Activated naive CD8-positive, alpha-beta T cell treated with anti-CD3 and anti-CD28 coated beads, Interleukin-2, amount 50 U/mL, for 24 hours (primary cell): ENCODE measurements at places on chromosomes 2 and 18.

DNA sequence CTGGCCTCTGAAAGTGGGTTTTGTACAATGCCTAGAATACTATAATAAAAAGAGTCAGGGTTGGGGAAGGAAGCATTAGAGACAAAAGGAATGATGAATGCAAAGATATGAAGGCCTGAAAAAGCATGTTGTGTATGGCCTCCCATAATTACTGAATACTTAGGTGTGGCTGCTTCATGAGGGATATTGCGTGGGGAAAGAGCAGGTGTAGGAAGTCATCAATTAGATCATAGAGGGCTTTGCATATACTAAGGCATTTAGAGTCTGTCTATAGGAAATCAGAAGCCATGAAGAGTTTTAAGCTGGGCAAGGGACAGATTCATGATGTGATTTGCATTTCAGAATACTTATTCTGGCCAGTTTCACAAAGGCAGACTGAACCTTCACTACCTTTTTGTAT is 48.2 kb downstream of the NCOA1 start:
- no peak for DNase-seq

- no peak for DNase-seq
Measured at GRCh38 chr2:39408351-39409136, 28.5 kb downstream of the MAP4K3 start.

- no peak for DNase-seq
Measured at GRCh38 chr2:72141881-72142451, 5.7 kb downstream of the CYP26B1 start.

- no peak for DNase-seq
Measured at GRCh38 chr2:133579274-133579673, 11.0 kb upstream of the NCKAP5 start.

GRCh38 chr2:9419541-9419940 is 3.8 kb downstream of the ITGB1BP1 start:
- no peak for DNase-seq
